ENCODE measurements at places on chromosomes 12 and 14. TPM values are rescaled to one million over a fixed set of nuclear protein-coding genes. Genes with fewer than 3 reads are reported as not detected.

Gene CRIP2
- 101 TPM for total RNA-seq

Gene CCDC175
- total RNA-seq, result not detected

Gene CARMIL3
- total RNA-seq, result 0.47 TPM

Gene CATSPERB
- total RNA-seq, result not detected

Gene RNASE2
- total RNA-seq, result not detected

Gene INSM2
- total RNA-seq, result 0.06 TPM

All from A549 treated with DMSO at 1 μM for 4 hours (cell line).